ENCODE measurements at places on chromosomes 2 and 18.

DNA sequence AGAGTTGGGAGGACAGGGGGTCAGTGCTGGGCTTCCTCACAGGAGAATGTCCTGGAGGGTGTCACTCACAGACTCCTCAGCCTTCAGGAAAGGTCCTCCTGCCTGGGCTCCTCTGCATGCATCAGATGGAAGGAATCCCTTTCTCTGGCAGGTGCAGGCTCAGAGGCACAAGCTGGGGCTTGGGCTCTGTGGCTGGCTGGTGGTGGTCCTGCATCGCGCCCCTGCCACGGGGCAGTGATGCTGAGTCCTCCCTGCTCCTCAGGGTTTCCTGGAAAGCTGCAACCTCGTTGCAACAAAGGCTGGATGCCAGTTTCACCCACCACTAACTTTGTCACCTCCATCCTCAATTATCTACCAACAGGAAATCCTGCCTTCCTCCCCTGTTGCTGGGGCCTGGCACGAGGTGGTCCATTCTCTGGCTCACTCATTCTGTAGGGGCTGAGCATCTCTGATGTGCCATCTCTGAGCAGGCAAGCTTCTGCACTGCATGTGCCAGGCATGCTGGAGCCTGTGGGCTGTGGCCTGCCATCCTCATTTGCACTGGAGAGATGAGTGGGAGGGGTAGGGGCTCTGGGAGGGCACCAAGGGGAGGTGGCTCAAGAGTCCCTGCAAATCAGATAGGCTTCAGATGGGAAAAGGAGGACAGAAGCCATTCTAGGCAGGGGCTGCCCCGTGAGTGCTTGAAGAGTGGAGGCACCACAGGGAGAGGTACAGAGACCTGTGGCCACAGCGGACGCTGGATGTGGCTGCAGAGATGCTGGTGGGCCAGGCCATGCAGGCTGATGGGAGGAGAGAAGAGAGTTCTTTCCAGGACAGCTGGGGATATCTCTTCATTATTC is 272.6 kb upstream of the HS6ST1 start:
- no peak for DNase-seq

- no peak for DNase-seq
These were observed 219.5 kb upstream of the TANK start for GRCh38 chr2:160940699-160941098.

DNA sequence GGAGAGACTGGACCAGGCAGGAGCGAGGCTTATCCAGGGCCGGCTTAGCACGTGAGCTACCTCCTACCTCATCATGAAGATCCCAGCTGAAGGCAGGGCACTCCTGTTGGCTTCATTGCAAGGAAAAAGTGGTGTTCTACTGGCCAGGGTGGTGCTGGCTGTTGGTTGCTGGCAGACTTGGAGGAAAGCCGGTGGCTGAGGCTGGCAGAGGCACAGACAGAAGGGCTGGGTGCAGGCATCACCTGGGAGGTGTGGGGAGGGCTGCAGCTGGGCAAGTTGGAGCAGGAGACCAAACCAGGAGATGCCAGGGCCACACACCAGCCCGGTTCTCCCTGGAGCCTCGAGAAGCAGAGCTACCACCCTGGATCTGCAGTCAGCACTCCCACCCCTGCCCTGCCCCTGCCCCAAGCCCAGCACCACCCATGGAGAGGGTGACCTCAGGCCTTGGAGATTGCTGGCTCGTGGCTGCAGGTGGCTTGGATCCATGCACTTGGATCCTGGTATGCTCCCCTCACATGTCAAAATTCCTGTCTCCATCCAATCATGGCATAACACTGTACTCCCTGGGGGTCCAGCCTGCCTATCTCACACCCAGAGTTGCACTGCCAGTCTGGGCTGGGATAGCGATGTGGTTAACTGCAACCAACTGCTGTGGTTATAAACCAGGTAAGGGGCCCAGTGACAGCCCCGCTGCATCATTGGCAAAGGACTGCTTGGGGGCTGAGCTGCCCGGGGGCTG is 49.7 kb downstream of the GLI2 start:
- DNase-seq: no peak

DNA sequence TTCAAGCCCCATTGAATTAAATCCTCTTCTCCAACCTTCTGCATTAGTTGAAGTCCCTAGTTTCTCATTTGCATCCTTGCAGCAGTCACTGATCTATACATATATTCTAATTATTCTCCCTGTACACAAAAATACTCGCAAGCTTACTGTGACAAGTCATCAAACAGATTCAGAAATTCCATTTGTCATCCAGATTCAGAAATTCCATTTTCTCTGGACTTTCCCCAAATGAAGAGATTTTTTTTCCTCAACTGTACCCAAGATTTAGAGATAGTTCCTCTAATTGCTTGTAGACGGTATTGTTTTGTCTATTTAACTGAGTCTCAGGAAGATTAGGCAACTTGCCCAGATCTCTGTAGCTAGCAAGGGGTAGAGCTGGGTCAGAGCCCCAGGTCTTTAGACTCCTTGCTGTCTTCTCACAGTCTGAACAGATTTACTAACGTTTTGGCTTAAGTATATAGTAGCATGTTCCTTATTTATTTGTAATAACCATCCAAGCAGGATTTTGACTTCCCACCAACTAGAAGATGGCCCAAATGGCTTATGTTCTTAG is 34.2 kb downstream of the RAB12 start:
- DNase-seq: no peak

DNA sequence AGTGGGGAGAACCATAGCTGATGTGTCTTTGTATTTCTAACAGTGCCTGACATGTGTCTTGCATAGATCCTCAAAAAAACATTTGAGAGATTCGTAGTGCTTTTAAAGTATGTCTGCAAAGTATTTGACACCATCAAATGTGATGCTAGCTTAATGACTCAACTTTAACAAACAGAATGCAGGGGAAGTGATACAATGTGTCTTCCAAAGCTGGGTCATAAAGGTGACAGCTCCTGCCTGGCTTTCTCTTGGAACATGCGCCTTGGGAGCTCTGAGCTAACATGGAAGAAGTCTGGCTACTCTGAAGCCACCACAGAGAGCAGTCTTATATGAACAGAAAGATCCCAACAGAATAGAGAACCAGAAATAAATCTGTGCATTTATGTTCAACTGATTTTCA is 78.2 kb downstream of the C1D start:
- no peak for DNase-seq

DNA sequence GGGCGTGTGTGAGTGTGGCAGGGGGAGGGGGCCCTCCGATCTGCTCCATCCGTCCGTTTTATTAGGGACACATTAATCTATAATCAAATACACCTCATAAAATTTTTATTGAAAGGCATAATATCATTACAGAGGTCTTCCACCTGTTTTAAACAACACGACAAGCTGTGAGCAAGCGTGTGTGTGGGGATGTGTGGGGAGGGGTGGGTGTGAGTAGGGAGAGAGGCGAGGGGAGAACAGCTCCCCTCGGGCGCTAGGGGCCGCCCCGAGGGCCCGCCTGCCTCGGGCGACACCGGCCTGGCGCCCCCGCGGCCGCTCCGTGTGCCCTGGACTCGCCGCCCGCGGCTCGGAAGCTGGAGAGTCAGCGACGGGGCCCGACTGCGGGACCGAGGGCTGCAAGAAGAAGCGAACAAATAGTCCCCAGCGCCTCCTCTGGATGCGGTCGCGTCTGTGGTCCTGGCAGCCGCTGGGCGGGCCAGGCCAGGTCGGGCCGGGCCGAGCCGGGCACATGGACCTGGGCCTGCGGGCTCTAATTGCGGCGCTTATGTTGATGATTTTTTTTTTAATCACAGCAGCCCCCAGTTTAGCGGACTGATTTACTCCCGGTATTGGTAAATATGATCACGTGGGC is 352 bp upstream of the HOXD9 start:
- peak; percentile 73 for DNase-seq

DNA sequence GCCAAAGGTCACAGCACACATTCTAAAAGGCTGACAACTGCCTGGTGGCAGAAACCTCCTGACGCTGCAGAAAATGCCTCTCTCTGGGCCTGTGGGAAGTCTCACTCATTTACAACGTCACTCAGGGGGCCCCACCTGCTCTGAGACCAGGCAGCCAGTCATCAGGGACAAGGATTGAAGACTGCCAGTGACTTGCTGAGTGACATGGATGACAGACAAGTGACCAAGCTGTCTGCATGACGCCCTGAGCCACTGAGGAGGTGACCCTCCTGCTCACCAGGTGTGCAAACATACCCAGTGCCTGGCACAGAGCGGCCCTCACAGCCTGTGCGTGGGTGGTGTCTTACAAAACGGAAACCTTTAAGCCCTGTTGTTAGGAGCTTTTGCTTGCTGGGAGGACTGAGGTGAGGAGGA is 392.4 kb downstream of the TNS1 start:
- DNase-seq: no peak

Measured in AG20443 (cell line).